Upper lobe of left lung (tissue), 6 donors: ENCODE measurements at places on chromosomes 5 and 9. TPM values are rescaled to one million over a fixed set of nuclear protein-coding genes. Genes with fewer than 3 reads are reported as not detected.

GRCh38 chr9:13144166-13144775 lies 135.2 kb downstream of the MPDZ start:
- peaks cover 15% of the 10 kb centered on the region for H3K36me3 ChIP-seq
- H3K4me1 ChIP-seq = peaks cover 7% of the 10 kb centered on the region
- H3K27me3 ChIP-seq = no peaks in the 10 kb centered on the region
- no peak for DNase-seq

DNA sequence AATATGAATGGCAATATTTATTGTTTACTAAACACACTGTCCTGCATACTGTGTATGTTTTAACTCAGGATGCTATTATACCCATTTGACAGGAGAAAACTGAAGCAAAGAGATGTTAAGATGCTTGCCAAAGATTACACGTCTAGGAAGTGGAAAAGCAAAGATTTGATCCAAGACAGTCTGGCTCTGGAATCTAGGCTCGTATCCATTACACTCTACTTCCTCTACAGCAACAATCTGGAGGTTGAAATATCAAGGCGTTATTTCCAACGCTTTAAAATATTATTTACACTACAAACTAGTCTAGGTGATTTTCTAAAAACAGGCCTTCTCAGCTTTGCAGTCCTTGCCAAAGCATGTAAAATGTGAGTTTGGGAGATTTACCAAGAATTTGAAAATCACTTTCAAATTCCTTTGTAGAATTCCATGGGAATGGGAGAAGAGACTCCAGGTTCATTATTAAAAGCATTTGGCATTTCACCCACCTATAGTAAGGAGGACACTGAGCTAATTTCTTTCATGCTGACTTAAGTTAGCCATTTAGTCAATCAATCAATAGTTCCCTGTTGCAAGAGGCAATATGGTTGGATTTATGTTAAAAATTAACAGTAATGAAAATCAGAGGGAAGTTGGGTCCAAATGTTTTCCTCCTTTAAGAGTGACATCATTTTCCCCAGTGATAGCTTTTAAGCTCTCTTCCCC lies 356.3 kb upstream of the SMARCA2 start:
- no peak for DNase-seq
- no peaks in the 10 kb centered on the region for H3K36me3 ChIP-seq
- H3K27ac ChIP-seq = no peak overlapping the region
- H3K4me1 ChIP-seq = no peaks in the 10 kb centered on the region

Gene ESM1
- total RNA-seq = 2.2 TPM

DNA sequence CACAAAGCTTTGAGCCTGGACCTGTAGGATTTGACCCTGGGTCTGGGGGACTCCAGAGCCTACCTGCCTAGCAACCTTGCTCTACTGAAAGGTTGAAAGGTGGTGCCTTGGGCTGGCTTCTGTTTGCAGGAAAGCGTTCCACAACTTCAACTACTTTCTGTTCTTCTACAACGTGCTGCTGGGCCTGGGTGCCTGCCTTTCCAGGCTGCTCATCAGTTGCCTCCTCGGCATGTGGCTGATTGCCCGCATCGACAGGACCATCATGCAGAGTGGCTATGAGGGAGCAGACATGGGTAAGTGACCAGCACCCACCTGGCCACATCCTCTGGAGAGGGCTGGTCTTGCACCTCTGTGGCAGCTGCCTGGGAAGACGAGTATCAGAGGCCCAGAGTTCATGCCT lies 13.6 kb upstream of the CCDC180 start:
- H3K4me3 ChIP-seq = no peak overlapping the region
- no peak for DNase-seq
- H3K27me3 ChIP-seq = no peaks in the 10 kb centered on the region
- peak overlapping the region; percentile 39 for H3K27ac ChIP-seq
- peaks cover 8% of the 10 kb centered on the region for H3K4me1 ChIP-seq

- peaks cover 21% of the 10 kb centered on the region for H3K4me1 ChIP-seq
- H3K4me3 ChIP-seq = no peak overlapping the region
- no peaks in the 10 kb centered on the region for H3K36me3 ChIP-seq
- no peaks in the 10 kb centered on the region for H3K27me3 ChIP-seq
- H3K27ac ChIP-seq = no peak overlapping the region
These were observed 4.7 kb upstream of the TTLL11 start for GRCh38 chr9:122097679-122098315.

- H3K4me3 ChIP-seq = no peak overlapping the region
- no peak overlapping the region for H3K27ac ChIP-seq
- no peak for DNase-seq
- H3K27me3 ChIP-seq = no peaks in the 10 kb centered on the region
- peaks cover 2% of the 10 kb centered on the region for H3K4me1 ChIP-seq
These were observed 31.7 kb upstream of the GAS1 start for GRCh38 chr9:86978922-86979474.

DNA sequence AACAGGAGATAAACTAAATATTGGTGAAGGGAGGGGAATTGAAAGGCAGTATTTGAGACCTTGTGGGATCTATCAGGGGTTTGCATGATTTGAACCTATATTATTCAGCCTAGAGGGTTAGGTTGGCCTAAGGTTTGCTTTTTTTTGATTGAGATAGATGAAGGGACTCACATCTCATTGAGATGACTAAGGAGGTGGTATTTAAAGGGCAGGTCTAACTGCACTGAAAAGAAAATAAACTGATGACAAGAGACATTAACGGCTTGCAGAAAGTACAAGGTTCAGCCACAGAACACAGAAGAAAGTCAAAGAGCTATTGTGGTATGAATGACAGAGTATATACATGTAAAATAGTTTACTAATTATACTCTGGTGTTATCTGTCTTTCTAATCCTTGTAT lies 412.7 kb downstream of the CDH10 start:
- no peak for DNase-seq
- no peaks in the 10 kb centered on the region for H3K36me3 ChIP-seq
- no peak overlapping the region for H3K4me3 ChIP-seq
- no peaks in the 10 kb centered on the region for H3K27me3 ChIP-seq
